NCI-H1417 (cell line): ENCODE measurements at places on chromosomes 1 and 21.

GRCh38 chr1:208089761-208090370, 154.3 kb downstream of the PLXNA2 start:
- DNase-seq, result no peak

- DNase-seq, result peak; percentile 94
Measured at GRCh38 chr1:54488065-54488750, 59.8 kb upstream of the ACOT11 start.

DNA sequence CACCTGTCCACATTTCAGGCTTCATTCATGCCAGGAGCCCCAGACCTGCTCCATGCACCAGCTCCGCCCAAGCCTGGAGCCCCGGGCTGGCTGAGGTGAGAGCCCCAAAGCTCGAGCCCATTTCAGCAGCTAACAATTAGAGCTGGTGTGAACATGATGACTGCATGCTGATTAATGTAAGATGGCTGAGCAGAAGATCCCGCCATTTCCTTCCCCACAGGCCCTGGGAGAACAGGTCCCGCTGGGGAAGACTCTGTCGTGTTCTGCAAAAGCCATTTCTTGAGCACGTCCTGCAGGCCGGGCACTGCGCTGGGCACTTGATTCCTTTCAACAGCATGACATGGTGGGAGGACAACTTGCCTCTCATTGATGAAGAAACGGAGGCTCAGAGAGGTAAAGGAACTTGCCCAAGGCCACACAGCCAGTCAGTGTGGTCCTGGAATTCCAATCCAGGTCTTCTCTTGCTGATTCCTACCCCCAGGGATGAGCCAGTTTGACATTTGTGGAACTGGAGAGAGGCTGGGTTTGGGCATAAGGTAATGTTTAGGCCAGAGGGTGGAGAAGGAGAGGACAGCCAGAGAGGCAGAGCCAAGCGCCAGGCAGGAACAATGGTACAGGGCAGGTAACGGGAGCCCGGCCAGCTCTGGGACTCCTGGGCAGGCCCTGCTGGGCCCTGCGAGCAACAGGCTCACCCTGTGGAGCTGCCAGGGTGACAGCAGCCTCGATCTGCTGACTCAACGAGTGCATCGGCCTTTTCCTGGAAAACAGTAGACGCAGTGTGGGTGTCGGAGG, 28.1 kb upstream of the EPHA2 start:
- DNase-seq, result no peak

- DNase-seq, result no peak
Measured at GRCh38 chr1:109832945-109833344, 69.2 kb upstream of the EPS8L3 start.

GRCh38 chr1:18954270-18955071, 2.0 kb downstream of the IFFO2 start:
- no peak for DNase-seq

DNA sequence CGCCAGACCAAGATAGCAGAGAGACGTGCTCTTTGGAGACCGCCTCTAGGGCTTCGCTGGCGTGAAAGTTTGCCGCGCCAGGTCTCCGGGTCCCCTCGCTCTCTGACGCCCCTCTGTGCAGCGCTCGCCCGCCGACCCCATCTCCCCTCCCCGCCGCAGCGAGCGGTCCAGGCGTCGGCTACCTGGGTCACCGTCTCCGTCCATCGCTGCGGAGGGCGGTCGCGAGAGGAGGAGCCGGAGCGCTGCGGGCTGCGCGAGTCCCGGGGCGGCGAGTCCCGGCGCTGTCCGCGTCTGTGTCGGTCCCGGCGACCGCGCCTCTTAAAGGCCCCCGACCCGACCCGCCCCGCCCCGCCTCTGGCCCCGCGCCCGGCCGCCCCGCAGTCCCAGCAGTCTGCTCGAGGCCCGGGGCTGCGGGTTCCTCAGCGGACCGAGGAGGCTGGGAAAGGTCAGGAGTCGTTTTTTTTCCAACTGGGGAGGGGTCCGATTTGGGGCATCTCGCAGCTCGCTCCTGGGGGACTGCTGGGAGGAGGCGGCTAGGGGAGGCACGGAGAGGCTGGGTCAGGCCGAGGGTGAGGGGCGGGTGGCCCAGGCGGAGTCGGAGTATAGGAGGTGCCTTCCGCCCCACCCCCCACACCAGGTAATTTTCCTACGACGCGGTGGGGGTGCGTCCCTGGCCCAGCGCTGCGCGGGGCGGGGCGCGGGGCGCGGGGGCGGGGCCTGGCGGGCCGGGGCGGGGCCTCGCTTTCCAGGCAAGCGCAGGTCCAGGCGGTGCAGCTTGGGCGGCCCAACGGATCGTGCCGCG, at the start of the genes FBXO2 and FBXO44:
Gene FBXO2 (minus strand): TSS at position 293 of the 802 bp plus-strand sequence. CDS start 89 bp downstream, at position 204.
Gene FBXO44 (plus strand): TSS at position 741 of the 802 bp plus-strand sequence. CDS start 959 bp downstream, outside the sequence.
- DNase-seq, result peak; percentile 31

GRCh38 chr1:67745875-67746698, 61.1 kb downstream of the GADD45A start:
- DNase-seq, result no peak

GRCh38 chr1:186978596-186979556, 150.1 kb downstream of the PLA2G4A start:
- no peak for DNase-seq

DNA sequence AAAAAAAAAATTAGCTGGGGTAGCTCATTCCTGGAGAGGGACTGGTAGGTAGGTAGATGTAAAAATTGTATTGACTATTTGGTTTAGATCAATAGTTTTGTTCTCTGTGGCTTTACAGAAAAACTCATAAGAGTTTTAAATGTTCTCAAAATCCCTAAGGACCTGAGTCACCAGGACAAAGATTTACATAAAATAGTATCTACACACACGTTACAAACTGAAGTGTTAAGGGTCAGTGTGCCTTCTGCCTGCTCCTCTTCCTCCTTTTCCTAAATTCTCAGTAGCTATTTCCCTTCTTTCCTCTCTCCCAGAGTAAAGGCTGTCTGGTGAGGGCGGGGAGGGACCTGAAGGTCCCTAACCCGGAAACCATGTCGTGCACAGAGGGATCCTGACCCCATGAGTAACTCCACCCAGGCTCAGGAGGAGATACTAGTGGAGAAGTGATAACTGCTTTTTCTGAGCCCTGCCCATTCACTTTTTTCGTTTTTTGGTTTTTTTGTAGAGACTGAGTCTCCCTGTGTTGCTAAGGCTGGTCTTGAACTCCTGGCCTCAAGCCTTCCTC, 8.1 kb downstream of the PLEKHM2 start:
- DNase-seq, result no peak

GRCh38 chr1:16073490-16074119, at the start of gene FAM131C:
TSS of gene FAM131C (minus strand) at chr1:16073651. CDS start at chr1:16073442, 209 bp downstream.
- peak; percentile 62 for DNase-seq

DNA sequence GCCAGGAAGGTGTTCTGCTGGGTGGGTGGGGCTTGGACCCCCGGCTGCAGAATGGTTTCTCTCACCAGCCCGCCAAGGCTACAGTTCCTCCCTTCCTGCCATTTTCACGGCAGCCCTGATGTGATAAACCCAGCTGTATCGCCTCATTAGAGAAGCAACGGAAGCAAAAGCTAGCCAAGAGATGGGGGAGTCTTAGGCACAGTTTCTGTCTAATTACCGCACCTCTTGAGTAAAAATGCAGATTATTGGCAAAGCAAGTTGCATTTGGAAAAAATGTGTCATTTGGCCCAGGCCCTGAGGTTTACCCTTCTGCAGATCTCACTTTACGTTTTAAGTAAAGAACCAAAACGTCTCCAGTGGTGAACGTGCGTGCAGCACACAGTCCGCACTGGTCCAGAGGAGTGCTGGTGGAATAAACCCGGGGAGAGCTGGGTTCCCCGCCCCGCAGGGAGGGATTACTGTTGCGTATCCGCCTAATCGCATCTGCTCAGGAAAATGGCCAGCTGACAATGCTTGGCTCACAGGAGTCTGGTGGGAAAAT, 109.9 kb downstream of the GALNT2 start:
- no peak for DNase-seq

GRCh38 chr1:206468571-206468970, 1.7 kb upstream of the IKBKE start:
- no peak for DNase-seq

- no peak for DNase-seq
Measured at GRCh38 chr1:29567257-29567656, 330.9 kb downstream of the PTPRU start.

- no peak for DNase-seq
Measured at GRCh38 chr1:166432655-166433054, 265.9 kb upstream of the FAM78B start.

GRCh38 chr1:241286486-241286885, 70.5 kb downstream of the RGS7 start:
- DNase-seq, result no peak

- peak; percentile 18 for DNase-seq
Measured at GRCh38 chr1:37692834-37693175, 489 bp downstream of the CDCA8 start.

GRCh38 chr21:46229923-46230260, 1.3 kb upstream of the LSS start:
- no peak for DNase-seq

DNA sequence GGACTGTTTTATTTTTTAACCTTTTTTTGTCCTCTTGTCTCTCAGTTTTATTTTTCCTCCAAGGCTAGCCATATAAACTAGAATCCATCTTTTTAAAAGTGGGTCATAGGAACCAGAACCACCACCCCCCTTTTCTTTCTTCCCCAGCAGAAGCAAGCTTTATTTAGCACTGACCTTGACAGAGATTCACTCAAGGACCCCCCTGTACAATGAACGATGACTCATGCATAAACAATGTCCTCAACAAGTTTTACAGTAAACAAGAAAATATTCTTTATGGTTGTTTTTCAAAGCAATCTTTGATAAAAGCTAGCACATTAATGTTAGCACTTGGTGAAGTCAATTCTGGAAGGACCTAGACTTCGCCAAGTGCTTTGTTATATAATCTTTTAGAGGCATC, 14.1 kb downstream of the PKN2 start:
- no peak for DNase-seq
